NCI-H1436 (cell line): ENCODE measurements at places on chromosomes 5 and 9.

DNA sequence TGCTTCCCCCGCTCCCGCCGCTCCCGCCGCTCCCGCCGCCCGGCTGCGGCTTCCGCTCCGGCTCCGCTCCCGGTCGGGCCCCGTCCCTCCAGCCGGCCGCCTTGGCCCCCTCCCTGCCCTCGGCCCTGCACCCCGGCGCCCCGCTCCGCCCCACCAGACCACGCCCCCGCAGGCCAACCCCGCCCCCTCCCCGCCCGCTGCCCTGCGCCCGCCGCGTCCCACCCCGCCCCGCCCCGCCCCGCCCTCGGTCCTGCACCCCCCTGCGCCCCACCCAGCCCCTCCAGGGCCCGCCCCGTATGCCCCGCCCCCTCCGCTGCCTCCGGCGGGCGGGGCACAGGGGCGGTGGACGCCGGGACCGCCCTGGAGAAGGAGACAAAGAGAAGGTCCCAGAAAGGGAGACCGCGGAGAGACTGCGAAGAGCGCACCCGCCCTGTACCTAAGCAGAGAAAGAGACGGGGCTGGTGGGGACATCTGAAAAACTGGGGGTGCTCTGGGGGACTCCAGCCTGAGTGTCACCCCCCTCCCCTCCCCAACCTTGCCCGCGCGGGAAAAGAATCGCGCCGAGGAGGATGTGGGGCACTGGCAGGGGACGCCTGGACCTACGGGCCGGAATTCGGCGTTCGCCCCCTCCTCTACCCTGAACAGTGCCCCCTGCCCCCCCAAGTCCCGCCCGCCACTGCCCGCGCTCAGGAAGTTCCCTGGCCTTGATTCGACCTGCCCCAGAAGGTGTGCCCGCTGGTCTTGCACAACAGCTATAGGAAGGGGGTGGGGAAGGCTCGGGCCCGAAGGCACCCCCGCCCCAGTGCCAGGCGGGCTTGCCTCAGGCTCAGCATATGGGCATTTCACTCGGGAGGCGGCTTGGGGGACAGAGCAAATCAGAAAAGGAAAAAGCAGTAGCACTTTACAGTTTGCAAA is 42.8 kb upstream of the STXBP1 start:
- DNase-seq: peak; percentile 87

GRCh38 chr5:109703829-109704228 is 14.1 kb downstream of the MAN2A1 start:
- DNase-seq: no peak

- no peak for DNase-seq
Observed at GRCh38 chr5:55694152-55694830, 17.8 kb downstream of the SLC38A9 start.

DNA sequence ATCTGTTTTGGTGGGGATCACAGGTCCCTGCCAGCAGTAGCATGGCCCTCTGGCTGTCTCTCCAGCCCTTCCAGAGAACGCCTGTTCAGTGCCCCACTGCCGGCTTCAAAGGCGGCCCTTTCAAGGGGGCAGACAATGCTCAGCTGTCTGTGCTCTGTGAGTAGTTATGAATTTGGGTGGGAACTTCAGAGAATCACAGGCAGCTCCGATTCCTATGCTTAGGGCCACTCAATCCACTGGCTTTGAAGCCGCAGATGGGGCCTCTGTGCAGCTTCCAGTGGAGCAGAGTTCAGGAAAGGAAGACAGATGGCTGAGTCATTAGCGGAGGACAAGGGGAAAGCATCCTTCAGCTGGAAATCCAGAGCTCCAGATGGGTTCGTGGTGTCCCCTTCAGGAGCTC is 42.4 kb downstream of the NKX2-5 start:
- no peak for DNase-seq

DNA sequence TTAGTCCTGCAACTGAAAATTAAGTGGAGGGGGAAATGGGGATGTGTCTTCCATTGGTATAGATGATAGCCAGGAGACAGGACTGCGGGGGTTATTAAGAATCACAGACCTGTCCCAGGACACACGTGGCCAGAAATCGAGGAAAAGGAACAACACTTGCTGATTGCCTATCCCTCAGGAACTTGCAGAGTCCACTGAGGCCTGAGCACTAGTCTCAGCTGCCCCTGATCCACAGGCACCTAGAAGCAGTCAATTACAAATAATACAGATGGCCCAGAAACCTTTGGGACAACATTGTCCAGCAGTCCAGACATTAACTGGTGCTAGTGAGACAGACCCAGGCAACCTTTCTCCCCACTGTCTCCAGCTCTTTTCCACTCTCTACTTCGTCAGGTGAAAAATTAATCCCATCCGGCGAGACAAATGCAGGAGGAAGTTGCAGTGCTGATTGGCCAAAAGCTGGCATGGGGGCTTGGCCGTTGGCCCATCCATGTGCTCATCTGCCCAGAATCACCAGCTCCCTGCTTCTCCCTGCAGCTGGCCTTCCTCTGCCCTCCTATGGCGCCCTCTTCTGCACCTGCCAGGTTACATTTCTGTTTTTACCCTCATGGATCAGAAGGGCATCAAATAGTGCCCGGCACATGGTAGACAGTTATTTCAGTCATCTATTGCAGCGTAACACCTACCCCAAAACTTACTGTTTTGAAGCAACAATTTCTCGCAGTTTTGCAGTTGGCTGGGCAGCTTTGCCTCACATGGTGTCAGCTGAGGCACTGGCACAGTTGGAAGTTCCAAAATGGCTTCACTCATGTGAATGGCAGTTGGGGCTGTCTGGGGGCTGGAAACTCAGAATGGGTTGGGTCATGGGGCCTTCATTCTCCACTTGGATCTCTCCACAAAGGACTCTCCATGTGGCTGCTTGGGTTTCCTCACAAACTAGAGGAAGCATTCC is 3.6 kb upstream of the B4GALT1 start:
- no peak for DNase-seq
